ENCODE measurements at places on chromosomes 12 and 14. TPM values are rescaled to one million over a fixed set of nuclear protein-coding genes. Genes with fewer than 3 reads are reported as not detected.
A peak's percentile ranks its signal among the peaks of the same experiment; 100 is the strongest.

DNA sequence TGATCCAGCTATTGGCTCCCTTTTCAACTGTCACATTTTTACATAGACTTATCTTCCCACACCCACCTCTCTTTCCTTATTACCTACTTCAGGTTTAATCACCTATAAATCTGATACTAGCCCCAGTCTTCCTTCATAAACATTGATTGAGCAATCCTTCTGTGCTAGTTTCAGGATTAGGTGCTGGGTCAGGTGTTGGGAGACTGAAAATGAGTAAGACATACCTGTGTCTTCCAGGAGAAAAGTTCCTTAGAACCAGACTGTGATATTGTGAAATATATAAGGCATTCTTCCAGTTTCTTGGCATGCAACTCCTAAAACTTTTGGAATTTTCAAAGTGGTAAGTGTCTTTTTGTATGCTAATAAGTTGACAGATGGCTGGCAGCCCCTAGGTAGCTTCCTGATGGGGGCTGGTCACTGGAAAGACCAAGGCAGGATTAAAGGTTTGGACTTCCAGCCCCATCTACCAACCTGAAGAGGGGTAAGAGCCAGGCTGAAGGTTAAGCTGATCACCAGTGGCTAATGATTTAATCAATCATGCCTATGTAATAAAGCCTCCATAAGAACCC lies 4.6 kb downstream of the ANO6 start:
- no peak for DNase-seq

DNA sequence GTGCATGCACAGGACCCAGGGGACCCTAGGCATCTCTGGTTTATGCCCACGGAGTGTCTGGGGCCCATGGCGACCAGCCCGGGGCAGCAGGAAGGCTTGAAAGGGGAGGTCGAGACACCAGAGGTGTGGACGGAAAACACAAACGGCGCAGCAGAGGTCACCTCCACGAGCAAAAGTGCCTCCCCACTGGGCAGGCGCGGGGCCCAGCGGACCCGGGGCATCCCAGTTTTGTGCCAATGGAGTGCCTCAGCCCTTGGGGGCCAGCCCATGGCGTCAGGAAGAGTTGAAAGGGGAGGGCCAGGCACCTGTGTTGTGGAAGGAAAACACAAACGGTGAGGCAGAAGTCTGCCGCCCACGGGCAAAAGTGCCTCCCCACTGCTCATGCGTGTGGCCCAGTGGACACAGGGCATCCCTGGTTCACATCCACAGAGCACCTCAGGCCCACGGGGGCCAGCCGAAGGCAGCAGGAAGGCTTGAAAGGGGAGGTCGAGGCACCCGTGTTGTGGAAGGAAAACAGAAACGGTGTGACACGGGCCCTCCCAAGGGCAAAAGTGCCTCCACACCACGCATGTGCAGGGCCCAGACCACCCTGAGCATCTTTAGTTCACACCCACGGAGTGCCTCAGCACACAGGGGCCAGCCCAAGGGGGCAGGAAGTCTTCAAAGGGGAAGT lies 378.8 kb downstream of the ALG10 start:
- DNase-seq = peak; percentile 8

DNA sequence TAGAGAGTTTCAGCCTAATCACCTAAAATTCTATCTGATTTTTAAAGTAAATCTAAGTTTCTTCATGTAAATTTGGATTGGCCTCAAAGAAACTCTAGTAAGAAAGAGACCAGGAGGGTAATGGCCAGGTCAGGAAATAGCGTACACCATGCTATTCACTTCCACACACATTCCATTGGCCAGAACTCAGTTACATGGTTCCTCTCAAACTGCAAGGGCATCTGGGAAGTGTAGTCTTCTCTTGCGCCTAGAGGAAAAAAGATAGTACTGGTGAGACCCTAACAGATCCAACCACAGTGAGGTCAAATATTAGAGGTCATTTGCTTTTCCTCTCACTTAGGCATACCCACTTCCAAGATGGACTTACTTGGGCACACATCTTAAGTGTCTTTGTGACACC lies 39.1 kb downstream of the MBIP start:
- DNase-seq = no peak

Gene SPTB
- total RNA-seq = 2.1 TPM
